ENCODE measurements at places on chromosomes 11 and 22. TPM values are rescaled to one million over a fixed set of nuclear protein-coding genes. Genes with fewer than 3 reads are reported as not detected.

The SPTBN2 gene
- 0.98 TPM for total RNA-seq

The MS4A6A gene
- total RNA-seq: 4.5 TPM

GRCh38 chr22:49992921-49993648 lies 19.5 kb downstream of the IL17REL start:
- no peak for DNase-seq

GRCh38 chr11:101759771-101760450 lies 154.9 kb upstream of the CEP126 start:
- DNase-seq: no peak

DNA sequence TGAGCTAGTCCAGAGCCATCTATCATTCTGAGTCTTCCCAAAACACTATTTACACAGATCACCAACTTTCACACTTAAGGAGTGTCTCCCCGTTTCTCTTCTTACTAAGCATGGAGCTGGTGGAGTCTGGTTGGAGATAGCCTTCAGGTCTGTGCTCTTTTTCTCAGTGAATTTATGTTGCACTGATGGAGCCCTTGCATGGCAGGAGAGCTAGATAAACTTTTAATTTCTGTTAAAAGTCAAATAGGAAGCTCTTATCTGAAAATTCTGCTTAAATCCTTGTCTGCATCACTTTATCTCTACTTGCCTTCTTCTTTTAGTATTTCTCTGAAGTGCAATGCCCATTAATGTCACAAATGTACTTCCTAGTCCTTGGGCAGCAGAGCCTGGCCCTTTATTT lies 63.4 kb downstream of the ST3GAL4 start:
- DNase-seq: no peak

DNA sequence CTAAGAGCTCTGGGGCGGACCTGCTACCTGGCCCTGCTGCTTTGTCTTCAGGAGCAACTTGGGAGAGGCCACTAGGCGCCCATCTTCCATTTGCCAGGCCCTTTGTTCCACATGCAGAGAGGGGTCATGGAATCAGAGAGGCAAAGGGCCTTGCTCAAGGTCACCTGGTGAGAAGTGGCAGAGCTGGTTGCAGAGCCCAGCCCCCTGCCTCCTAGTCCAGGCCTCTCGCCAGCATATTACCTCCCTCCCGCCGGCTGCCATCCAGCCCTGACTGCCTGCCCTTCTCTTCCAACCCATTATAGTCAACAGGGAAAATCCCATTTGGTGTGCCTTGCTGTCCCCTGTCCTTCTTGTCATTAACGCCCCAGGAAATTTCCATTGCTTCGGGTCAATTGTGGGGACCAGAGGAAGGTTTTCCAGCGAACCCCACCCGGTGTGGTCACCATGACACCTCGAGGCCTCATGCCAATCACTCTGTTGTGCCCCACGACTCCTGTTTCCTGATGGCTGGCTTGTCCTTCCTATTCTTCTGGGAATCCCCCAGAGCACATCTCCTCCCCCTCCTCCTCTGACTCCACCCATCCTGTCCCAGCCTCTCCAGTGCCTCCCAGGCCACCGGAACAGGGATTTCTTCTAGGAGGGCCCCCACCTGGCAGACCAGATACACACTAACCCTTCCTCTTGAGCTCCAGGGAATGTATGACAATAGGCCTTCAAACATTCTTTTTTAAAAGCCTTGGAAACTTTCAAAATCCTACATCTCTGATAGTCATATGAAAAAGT lies 77.0 kb downstream of the NECTIN1 start:
- DNase-seq: no peak
